ENCODE measurements at places on chromosomes 4 and X.

DNA sequence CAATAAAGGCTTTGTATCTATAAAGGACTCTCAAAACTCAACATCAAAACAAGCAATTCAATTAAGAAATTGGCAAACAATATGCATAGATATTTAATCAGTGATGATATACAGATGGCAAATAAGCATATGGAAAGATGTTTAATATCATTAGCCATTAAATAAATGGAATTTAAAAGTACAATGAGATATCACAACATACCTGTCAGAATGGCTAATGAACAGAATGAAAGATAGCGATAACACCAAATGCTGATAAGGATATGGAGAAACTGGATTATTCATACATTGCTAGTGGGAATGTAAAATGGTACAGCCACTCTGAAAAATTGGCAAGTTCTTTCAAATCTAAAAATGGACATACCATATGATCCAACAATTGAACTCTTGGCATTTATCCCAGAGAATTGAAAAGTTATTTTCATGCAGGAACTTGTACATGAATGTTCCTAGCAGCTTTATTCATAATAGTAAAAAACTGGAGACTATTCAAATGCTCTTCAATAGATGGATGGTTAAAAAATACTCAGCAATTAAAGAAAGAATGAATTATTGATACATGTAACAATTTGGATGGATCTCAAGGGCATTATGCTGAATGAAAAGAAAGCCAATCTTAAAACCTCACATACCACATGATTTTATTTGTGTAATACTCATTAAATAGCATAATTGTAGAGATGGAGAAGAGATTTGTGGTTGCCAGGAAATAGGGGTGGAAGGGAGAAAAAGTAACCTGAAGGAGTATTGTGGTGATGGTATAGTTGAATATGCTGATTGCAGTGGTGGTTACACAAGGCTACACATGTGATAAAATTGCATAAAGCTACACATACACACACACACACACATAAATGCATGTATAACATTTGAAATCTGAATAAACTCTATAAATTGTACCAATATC, 45.9 kb upstream of the ALG13 start:
- no peak for DNase-seq

DNA sequence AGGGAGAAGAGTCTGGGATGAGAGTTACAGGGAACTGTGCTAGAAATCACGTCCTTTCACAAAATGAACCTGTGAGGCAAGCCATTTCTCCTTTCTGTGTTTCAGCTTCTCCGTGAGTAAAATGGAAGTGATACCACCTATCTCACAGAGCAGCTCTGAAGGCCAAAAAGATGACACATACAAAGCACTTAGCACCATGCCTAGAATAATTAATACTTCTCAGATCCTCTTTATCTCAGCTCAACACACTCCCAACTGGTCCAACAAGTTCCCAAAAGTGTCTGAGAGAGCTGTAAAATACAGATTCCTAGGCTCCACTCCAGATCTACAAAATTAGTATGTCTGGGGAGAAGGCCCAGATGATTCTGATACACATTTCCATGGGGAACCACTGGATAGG, 38.3 kb downstream of the LHFPL1 start:
- DNase-seq = no peak

DNA sequence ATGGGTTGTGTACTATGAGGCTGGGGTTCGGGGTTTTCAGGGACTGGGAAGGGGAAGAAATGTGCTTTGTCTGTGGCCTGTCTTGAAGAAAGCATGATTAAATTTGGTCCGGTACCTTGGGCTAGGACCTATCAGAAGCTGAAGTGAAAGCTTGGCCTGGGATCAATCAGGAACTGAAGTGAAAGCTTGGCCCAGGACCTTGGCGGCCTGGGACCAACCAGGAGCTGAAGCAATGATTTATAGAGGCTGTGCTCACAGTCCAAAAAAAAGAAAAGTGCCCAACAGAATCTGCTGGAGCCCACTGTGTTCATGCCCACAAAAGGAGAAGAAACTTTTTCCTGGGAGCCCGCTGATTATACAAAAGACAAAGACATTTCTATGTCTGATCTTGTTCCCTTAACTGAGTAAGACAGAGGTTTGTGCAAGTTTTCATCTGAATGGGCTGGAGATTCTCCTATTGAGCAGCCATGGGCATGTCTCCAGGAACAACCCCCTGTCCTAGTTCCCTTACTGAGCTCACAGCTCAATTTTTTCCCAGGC, 1427.9 kb downstream of the FAM133A start:
- no peak for DNase-seq

DNA sequence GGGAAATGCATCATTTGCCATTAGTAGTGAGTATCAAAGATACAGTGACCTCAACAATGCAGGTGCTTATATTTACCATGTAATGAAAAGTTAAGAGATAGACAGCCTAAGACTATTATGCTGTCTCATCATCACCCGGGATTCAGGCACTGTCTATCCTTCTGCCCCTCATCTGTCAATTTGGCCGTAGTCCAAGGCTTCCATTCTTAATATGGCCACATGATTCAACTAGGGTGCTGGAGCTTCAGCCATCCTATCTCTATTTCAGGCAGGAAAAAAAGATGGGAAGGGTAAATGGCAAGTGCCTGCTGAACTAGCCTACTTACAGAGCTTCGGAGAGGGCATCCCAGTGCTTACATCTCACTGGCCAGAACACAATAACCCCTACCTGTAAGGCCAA, 196.7 kb upstream of the LNX1 start:
- DNase-seq = no peak

DNA sequence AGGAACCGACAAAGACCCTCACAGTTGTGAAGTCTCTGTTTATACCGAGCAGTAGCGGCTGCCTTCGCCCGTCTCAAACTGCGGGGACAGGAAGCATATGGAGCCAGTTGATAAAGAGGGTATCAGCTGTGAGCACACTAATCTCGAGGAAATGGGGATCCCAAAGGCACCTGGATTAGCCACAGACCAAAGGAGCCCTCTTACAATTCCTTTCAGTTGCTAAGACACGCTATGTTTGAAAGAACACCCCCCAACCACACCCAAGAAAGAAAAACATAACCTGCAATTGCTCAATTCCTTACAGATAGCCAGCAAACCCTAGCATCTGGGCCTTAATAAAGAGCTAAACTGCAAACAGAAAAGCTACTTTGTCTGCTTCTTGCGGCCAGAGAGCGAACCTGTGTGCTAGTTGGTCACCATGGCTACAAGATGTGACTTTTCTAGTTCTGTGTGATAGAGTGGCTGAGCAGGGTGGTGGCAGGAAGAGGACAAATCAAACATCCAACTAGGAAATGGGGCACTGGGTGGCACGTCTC, 23.3 kb upstream of the CHRNA9 start:
- DNase-seq = no peak

- no peak for DNase-seq
Observed at GRCh38 chr4:53963336-53963735, 101.1 kb downstream of the CHIC2 start.

GRCh38 chr4:113311047-113311446, 261.6 kb downstream of the ANK2 start:
- no peak for DNase-seq

DNA sequence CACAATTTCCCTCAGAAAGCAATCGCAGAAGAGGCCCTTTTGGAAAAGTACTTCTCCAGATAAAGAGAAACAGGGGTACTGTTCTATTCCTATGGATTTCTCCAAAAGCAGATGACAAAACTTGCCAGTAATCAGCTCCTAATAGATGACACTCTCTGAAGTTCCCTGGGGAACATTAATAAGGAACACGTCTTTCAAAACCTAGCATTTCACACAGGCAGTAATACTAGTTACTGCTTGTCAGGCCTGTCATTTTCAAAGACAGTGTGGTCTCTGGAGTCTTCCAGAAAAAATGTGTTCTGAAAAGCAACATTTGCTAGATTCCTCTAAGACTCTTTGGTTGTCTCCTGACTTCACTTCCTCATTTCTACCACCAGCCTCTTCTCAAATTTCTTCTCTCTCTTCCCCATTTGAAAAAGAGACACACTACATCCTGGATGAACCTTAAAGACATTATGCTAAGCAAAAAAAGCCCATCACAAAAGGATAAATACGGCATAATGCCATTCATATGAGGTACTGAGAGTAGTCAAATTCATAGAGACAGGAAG, 47.3 kb downstream of the CHRDL1 start:
- DNase-seq = no peak

DNA sequence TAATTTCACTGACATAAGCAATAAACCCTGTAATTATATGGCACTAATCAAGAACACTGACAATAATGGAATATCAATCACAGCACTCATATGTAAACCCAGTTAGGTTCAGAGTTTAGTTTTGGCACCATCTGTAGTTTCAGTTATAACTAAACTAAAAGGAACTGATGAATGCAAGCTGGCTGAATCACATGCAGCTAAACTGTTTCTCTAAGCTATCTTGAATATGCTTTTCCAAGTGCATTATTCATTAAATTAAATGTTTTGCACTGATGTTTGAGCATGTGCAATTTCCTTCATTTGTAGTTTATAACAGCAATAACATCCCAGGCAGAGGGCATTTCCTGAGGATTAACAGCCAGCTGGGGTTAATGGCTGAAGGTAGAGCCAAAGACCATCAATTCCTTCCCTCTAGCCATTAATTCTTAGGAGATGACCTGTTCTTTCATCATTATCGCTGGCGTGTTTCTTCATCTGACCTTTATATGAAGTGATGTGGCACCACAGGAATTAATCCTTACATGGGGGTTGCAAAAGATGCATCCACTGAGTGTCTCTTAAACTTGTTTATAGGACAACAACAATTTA, 562.8 kb upstream of the IGFBP7 start:
- DNase-seq = no peak

DNA sequence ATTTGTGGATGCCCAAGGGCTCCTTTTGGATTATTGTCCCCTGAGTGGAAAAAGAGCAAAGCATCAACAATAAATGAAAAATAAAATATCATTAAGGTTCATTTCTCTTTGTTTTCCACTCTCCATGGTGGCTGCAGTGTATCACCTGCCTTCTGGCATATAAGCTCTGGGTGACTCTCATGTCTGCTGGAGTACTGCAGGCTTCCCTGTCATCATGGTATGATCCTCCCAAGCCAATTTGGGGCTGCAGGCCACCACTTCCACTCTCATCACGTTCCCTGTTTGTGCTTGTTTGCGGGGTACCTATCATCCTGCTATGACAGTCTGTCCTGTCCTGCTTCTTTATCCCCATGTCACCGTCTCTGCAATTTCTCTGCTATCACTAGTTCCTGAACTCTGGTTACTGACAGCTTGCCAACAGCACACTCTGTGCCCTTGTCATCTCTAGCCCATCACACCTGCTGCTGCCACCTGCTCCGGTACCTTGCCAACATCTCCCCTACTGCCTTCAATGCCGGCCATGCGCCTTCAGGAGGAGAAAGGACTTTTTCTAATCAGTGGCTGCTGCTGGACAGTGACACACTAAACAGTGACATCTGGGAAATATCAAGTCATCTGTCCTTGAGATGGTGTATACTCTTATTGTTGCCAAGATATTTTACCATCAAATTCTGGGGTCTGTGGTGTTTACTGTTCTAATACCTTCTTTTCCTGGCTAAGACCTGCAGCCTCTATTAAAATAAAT, 23.0 kb upstream of the FGF5 start:
- no peak for DNase-seq

- no peak for DNase-seq
Observed at GRCh38 chr4:42144028-42144427, 8.4 kb downstream of the BEND4 start.

GRCh38 chr4:101014417-101014816, 332.9 kb downstream of the PPP3CA start:
- DNase-seq = no peak

DNA sequence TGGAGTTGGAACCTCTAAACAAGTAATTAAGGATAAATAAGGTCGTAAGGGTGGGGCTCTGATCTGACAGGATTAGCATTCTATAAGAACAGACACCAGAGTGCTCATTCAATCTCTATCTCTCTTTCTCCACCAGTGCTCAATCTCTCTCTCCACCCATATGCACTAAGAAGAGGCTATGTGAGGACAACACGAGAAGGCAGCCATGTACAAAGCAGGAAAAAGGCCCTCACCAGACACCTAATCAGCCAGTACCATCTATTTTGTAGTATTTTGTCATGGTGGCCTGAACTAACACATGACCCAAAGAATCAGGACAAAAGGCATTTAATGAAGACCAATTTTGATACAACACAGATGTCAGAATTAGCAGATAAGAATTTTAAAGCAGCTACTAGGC, 16.8 kb downstream of the RFC1 start:
- no peak for DNase-seq

DNA sequence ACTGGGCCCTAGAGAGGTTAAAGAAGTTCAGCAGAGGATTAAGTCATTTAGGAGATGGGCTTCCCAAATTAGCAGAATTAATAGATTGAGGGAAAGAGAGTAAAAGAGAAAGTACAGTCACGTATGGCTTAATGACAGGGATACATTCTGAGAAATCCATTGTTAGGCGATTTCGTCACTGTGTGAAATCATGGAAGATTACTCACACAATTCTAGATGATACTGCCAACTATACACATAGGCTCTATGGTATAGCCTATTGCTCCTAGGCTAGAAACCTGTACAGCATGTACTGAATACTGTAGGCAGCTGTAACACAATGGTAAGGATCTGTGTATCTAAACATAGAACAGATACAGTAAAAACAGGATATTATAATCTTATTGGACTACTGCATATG, 180.6 kb downstream of the RNF150 start:
- DNase-seq = no peak

DNA sequence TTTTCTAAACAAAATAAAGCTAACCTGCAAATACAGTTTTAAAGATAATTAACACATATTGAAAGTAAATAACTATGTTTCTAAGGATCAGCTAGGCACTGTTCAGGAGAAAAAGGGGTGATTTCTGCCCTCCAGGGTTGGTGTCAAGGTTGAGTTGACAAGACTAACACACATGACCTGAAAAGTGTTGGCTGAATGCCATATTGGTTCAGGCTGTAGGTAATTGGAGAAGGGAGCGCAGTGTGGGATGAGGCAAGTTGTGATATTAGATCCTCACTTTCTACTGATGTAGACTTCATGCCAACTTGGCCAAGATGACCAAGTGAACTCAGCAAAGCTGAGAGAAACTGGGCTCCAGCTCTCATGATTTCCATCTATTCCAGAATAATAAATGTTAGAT, 42.2 kb downstream of the PPM1K start:
- DNase-seq = no peak
